ENCODE measurements at places on chromosomes 12 and 14.

DNA sequence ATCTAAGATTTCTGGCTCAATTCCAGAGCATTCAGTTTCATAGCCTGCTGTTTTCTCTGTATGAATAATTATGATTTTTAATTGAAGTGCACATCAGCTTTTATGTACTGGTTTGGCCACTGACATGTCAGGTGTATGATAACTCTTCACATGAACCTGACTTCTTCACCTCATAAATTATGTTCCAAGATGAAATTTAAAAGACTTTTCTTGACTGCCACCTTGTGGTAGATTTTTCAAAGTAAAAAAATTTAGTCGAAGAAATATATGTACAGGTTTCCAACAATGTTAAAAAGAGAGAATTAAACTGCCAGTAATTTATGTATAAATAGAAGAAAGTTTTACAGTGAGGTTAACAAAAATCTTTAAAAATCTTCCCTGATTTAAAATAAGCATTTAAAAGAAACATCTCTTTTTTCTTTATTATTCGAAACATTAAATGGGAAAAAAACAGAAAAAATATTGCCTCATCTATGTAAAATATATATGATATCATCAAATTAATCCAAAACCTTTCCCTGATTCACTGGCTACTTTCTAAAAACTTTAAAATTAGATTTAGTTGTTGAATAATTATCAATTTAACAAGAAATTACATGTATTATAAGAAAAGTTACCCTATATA is 124.9 kb upstream of the ATXN7L3B start:
- peak; percentile 34 for DNase-seq

DNA sequence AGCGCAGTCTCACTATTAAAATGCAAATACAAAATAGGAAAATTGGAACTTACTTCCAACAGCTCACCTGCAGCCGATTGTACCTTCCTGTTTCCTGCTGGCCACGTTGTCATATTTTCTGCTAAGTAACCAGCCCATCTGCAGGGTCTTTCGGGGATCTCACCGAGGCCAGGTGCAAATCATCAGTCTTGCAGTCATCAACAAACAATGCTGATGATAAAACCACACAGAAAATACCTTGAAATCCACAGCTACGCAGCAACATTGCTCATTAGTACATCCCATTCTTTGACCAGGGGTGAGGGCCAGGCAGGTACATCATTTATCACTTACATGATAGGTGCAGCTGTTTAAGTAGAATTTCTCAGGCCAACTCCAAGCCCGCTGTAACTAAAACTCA is 406.9 kb downstream of the TMEM121 start:
- DNase-seq: no peak

- DNase-seq: no peak
Observed at GRCh38 chr12:47378222-47378582, 298.4 kb upstream of the AMIGO2 start.

DNA sequence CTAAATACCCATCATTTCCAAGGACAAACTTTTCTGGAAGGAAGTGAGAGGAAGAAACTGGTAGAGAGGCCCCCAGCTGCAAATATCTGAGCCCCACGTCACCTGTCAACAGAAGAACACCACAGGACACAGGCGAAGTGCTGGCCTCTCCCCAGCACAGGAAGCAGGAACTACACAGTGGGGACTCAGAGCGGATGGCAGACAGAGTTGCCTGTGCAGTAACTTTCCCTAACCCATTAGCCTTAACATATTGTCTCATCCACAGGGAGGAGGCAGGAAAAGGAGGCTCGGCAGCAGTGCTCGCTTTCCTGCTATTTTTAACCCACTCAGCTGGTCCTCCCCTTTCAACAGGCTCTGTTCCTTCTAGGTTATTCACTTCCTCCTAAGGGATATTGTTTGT is 111.5 kb upstream of the TMPO start:
- DNase-seq: no peak

GRCh38 chr12:56300644-56301464 is 724 bp upstream of the CS start:
- DNase-seq: no peak

GRCh38 chr14:49405291-49405690 is 180.9 kb downstream of the RPS29 start:
- no peak for DNase-seq

GRCh38 chr12:24854017-24854416 is 94.9 kb downstream of the BCAT1 start:
- DNase-seq: no peak

DNA sequence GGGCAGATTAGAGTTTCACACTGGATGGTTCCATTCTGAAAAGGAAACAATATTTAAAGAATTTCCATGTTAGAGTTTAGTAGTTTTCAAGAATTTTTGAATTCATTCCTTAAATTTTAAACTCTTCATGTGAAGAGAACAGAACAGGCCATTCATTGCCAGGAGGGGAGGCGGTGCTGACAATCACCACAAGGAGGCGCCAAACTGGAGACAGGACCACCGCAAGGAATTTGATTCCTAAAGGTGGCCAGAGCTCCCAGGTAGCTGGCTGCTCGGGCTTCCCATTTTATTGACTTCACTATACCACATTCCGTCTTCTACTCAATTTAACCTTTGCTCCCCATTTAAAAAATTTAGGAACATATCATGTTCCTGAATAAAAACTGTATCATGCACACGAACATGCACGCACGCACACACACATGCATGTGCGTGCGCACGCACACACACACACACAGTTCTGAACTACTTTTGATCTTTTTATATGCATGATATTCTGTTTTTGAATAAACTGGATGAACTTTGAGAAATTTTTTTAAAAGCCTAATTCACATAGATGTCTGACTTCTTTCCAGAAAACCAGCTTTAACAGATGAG is 101.2 kb downstream of the NELL2 start:
- DNase-seq: peak; percentile 33

DNA sequence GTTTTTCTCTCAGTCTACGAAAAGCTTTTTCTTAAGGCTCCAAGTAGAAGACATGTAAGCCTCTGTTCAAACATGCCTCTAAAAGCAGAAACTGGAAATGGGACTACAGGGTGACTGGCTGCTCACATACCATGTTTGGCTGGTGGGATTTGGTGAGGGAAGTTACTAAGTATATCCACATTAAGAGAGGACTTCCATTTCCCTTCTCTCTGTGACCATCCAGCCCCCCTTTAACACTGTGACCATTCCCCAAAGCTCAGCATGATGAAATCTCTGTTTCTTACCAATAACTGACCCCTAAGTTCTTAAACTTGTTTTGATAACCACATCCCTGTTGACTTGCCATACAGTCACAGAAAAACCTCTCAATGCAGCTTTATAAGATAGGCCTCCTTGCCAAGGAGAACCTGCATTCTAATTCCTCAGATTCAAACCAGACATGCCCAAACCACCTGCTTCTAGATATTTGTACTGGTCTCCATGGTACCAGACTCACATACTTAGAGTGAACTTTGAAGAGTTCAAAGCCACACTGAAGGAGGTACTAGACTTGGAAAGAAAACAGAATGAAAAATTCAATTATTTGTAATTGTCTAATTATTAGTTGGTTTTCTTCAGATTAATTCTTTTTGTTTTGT is 102.2 kb downstream of the VEZT start:
- DNase-seq: no peak

DNA sequence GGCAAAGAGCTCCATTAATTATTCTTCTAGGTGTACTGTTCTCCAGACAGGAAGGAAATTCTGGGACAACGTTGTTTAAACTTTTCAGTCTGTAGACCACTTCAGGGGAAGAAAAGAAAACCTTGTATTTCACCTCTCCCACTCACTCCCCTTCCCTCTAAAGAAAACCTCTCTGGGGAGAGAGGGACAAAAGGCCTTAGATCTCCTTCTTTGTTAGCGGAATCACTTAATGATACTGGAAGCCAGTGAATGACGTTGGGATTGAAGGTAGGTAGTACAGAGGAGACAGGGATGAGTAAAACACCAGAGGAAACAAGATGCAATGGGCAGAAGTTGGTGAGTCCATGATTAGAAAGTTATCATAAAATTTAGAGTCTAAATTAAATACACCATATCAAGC is 38.7 kb upstream of the SGPP1 start:
- DNase-seq: no peak

DNA sequence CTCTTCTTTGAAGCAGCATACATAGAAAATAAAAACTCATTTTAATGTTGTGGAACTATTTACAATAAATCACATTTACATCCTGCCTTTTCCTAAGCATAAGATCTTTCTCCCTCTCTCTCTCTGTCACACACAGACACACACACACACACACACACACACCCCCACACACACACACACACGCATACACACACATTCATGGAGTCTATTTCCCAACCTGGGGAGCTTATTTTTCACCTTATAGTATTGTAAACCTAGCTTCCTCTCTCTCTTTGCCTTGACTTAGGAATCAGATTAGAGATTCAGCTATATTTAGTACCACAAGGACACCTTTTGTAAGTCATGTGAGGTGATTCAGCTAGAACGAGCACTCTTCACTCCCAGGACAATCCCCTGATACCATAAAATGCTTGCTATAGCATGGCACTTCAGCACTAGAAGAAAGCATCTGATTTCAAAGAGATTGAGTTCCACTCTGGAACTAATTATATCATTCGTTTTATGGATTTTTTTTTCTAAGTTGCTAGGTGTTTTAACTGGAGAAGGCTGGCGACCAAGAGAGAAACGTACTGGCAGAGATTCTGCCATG is 23.6 kb downstream of the TMEM30B start:
- DNase-seq: no peak

DNA sequence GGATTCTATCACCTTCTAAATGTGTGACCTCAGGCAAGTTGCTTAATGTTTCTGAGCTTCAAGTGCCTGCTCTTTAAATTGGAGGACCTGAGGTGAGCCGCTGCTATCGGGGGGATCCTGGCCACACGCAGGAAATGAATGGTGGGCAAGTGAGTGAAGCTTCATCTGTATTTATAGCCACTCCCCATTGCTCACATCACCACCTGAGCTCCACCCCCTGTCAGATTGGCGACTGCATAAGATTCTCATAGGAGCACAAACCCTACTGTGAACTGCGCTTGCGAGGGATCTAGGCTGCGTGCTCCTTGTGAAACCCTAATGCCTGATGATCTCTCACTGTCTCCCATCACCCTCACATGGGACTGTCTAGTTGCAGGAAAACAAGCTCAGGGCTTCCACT is 158.6 kb upstream of the CCND2 start:
- DNase-seq: no peak

- peak; percentile 76 for DNase-seq
Observed at GRCh38 chr12:15757553-15758255, 31.5 kb downstream of the EPS8 start.

DNA sequence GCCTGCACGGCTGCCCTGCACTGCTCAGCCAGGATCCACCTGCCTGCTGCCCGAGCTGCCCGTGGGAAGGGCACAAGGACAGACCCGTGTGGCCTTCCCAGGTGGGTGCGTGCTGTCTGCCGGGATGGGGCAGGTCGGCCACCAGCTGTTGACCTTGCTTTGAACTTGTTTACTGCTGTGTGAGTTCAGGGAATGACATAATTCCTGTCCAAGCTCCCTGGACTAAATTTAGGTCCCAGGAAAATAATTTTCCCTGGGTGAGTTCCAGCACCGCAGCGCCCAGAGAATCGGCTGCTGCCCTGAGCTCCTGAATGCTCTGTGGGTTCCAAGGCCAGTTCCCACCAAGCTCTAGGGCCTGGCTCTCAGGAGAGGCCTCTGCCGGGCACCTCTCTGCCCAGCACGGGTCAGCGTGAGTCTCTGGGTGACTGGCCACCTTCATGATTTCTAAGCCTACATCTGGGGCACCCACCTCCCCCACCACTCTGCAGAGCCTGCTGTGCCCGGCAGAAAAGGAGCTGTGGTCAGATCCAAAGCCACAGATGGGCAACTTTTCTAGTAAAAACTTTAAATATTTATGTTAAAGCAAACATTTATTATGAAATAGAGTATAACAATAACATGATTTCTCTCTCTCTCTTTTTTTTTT is 27.2 kb upstream of the MLXIP start:
- DNase-seq: no peak

GRCh38 chr14:103104389-103104653 is 9.8 kb downstream of the EXOC3L4 start:
- no peak for DNase-seq

DNA sequence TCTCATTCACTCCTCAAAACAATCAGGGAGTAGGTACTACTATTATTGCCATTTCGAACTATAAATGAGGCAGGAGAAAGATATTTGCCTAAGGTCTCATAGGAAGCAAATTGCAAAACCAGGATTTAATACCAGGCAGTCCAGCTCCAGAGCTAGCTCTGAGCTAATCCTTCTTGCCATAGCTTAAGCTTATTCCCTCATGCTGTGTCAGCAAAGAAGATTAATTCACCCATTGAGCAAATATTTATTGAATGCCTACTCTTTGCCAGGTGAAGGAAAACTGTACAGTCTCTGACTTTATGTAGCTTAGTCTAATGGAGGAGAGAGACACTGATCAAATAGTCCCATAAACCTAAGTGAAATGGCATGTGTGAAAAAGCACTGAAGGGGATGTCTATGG is 19.5 kb downstream of the KCNA5 start:
- no peak for DNase-seq

- no peak for DNase-seq
Observed at GRCh38 chr14:20970647-20970982, 15.3 kb downstream of the RNASE2 start.

- no peak for DNase-seq
Observed at GRCh38 chr12:65152596-65152995, 16.8 kb upstream of the LEMD3 start.

DNA sequence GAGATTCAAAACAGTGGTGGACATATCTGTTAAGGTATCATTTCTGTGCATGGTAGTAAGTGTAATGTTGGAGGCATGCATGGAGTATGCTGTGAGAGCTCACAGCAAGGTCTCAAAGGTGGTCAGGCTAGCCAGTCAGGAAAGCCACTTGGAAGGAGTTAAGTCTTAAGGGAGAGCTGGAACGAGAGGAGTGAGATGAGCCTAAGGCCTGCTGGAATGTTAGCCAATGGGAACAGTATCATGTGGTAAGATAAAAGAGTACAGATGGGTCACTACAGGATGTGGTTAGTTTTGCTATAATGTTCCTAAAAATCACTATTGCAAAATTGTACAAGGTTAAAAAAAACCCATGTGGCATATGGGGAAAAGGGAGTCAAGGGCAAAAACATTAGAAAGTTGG is 311.7 kb upstream of the E2F7 start:
- peak; percentile 1 for DNase-seq

DNA sequence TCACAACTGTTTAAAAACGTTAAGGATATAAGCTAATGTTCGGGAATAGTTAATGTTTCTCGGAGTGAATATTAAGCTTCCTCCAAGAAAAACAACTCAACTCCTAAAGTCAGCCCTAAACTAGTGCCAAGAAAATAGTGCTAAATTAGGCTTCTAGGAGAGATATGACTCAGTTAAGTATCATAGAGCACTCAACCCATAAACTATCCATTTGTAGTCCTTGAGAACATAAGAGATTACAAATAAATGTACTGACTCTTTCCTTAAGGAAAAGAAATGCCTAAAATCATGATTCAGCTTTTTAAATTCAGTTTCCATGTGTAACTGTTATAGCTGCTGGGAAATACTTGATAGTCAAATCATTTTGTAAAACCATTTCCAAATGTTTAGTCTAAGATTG is 117.1 kb downstream of the HMGA2 start:
- no peak for DNase-seq

Measured in suppressor macrophage treated with lipopolysaccharide for 4 hours (primary cell).